Psoas muscle (tissue), 8 donors: ENCODE measurements at places on chromosomes 7 and 10. TPM values are rescaled to one million over a fixed set of nuclear protein-coding genes. Genes with fewer than 3 reads are reported as not detected.

The ASB10 gene
- 29.6 TPM for total RNA-seq

The CCDC6 gene
- 40.1 TPM for total RNA-seq

DNA sequence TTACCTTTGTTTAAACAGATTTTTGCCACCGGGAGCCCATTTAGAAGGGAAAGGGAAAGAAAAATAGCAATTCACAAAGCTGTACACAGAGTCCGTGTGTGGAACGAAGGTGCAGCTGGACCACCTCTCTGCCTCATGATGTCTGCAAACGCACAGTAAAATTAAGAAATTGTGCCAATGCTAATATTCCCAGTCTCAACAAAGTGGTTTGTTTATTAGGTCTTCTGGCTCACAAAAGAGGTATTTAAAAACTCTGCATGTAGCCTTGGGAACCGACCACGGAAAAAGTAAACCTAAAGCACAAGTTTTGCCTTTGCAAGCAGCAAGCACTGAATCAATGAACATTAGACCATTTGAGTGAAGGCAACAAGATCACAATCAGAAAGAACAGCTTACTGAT is 57.7 kb downstream of the CREB3L2 start:
- no peak overlapping the region for H3K27ac ChIP-seq
- no peaks in the 10 kb centered on the region for H3K36me3 ChIP-seq
- H3K27me3 ChIP-seq = no peaks in the 10 kb centered on the region
- no peak overlapping the region for H3K4me3 ChIP-seq
- no peak for DNase-seq
- H3K4me1 ChIP-seq = peaks cover 24% of the 10 kb centered on the region

- no peak for DNase-seq
- no peaks in the 10 kb centered on the region for H3K4me1 ChIP-seq
Observed at GRCh38 chr10:85098835-85099521, 770.6 kb downstream of the CCSER2 start.

DNA sequence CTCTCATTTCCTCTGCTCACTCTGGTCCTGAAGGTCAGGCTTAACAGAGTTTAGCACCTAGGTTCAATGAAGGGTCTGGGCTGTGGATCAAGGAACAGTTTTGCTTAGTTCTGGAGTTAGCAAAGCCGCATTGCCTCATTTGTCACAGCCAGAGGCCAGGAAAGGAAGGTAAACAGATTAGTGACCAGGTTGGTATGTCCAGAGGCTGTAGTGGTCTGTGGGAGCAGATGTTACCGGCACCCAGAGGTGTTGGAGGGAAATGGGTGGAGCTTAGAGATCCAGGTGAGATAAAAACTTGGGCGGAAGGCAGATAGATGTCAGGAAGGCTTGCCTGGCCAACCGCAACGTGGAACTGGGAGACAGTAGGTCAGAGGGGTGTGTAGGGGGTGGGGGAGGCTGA is 36.6 kb upstream of the ZMIZ2 start:
- peaks cover 3% of the 10 kb centered on the region for H3K4me1 ChIP-seq
- DNase-seq = no peak
- no peak overlapping the region for H3K4me3 ChIP-seq

GRCh38 chr10:86732771-86733170 is 23.6 kb upstream of the BMPR1A start:
- no peaks in the 10 kb centered on the region for H3K27me3 ChIP-seq
- DNase-seq = no peak
- peak overlapping the region; percentile 86 for H3K27ac ChIP-seq
- H3K4me3 ChIP-seq = no peak overlapping the region

GRCh38 chr10:70364772-70365091 is 17.7 kb downstream of the LRRC20 start:
- peaks cover 9% of the 10 kb centered on the region for H3K4me1 ChIP-seq
- no peak for DNase-seq
- H3K27me3 ChIP-seq = no peaks in the 10 kb centered on the region
- H3K36me3 ChIP-seq = no peaks in the 10 kb centered on the region
- peak overlapping the region; percentile 42 for H3K27ac ChIP-seq
- H3K4me3 ChIP-seq = no peak overlapping the region

DNA sequence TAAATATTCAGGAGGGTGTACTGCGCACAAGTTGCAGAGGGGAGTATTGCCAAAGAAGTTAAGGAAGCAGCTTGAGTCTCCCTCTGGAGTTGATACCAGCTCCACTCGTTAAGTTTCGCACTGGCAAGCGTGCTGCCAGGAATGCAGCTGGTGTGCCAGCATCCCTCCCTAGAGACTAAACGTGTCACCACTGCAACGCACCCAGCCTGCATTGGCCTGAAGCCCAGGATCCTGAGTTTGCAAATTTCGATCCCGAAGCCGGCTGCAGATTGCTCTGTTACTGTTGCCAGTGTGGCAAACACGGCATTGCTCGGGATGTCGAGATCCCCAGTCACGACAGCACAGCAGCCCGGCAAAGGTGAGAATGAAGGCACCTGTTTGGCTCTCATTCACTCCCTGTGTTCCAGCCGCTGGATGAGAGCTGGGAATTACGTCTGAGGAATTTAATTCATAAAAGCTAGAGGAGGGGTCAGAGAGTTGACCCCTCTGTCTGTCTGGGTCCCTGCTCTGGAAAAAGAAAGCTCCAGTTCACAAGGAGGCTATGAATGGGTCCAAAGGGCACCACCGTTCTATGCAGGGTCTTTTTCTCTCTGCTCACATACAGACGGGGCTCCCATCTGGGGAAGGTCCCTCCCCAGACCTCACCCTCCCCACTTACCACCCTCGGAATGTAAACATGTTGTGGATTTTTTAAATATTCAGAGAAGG is 61.0 kb downstream of the NRP1 start:
- H3K4me3 ChIP-seq = peak overlapping the region; percentile 60
- peak overlapping the region; percentile 88 for H3K27ac ChIP-seq
- no peaks in the 10 kb centered on the region for H3K27me3 ChIP-seq
- DNase-seq = peak; percentile 92

DNA sequence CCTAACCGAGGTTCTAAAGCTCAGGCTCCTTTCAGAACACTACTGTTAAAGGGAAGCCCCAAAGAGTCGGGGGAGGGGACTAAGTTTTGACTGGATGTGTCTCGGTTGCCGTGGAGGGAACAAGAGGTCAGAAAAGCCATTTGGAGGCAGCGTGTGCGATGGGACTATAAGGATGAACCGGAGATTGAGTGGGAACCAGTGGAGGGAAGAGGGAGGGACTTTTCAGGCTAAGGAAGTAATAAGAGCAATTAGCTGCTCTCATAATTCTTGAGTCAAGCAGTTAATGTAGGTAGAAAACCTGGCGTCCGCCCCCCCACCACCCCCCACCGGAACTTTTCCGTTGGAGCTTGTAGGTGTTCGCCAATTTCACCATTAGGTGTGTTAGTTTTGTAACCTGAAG is 491 bp upstream of the AKAP9 start:
- peaks cover 22% of the 10 kb centered on the region for H3K4me1 ChIP-seq
- DNase-seq = peak; percentile 18
- peak overlapping the region; percentile 84 for H3K4me3 ChIP-seq
- no peaks in the 10 kb centered on the region for H3K27me3 ChIP-seq
- H3K36me3 ChIP-seq = no peaks in the 10 kb centered on the region

DNA sequence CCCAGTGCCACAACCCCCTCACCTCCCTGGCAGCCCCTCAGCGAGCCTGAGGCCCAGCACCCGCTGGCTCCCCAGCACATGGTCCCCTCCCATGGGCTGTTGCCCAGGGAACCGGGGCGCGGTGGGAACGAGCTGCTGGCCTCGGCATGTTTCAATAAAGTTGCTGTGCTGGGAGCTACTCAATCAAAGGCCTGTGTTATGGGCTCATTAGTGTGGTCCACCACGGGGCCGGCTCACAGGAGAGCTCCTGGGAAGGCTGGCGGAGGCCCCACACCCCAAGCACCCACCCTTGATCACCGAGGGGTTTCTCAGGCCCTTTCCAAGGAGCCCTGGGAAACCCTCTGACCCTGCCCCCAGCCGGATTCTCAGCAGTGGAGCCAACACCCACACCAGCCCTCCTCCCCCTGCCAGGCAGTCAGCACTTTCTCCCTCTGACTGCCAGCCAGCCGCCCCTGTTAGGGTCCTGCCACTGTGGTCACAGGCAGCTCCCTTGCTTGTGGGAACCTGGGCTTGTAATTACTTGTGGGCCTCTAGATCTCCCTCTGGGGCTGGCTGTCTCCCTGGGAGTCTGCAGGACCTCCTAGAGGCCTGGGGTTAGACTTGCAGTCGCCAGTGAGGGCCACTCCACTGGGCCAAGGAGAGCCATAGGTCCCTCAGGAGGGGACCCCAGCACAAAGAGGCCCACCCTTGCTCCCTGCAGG is 24.8 kb upstream of the TRIM8 start:
- H3K4me3 ChIP-seq = no peak overlapping the region
- peak; percentile 51 for DNase-seq
- peaks cover 69% of the 10 kb centered on the region for H3K4me1 ChIP-seq
- no peaks in the 10 kb centered on the region for H3K36me3 ChIP-seq

- DNase-seq = no peak
- no peaks in the 10 kb centered on the region for H3K36me3 ChIP-seq
- no peaks in the 10 kb centered on the region for H3K27me3 ChIP-seq
- no peak overlapping the region for H3K27ac ChIP-seq
Observed at GRCh38 chr7:2814946-2815874, 28.9 kb downstream of the GNA12 start.

DNA sequence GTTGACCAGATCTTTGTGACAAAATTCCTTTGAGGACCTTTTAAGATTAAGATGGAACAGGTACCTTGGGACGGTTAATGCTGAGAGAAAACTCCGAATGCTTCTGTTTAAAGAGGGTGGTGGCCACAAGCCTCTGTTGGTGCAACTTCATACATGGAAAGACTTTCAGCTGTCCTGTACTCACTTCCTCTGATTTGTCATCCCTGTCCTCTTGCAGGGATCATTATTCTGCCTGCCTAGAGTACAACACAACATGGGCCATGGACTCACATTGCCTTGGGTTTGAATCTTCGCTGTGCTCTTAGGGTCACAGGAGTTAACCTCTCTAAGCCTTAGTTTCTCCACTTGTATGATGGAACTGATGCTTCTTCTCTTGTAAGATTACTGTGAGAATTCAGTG is 75.1 kb downstream of the ENTPD1 start:
- no peaks in the 10 kb centered on the region for H3K27me3 ChIP-seq
- H3K4me1 ChIP-seq = no peaks in the 10 kb centered on the region
- DNase-seq = no peak
- H3K36me3 ChIP-seq = no peaks in the 10 kb centered on the region
- no peak overlapping the region for H3K27ac ChIP-seq
- H3K4me3 ChIP-seq = no peak overlapping the region

- DNase-seq = no peak
- H3K4me1 ChIP-seq = peaks cover 39% of the 10 kb centered on the region
- no peaks in the 10 kb centered on the region for H3K36me3 ChIP-seq
- no peaks in the 10 kb centered on the region for H3K27me3 ChIP-seq
- H3K4me3 ChIP-seq = no peak overlapping the region
Observed at GRCh38 chr10:77606751-77607150, 30.9 kb downstream of the KCNMA1 start.

GRCh38 chr10:80670774-80671173 is 133.1 kb downstream of the SH2D4B start:
- no peak overlapping the region for H3K27ac ChIP-seq
- no peaks in the 10 kb centered on the region for H3K36me3 ChIP-seq
- H3K27me3 ChIP-seq = no peaks in the 10 kb centered on the region
- no peak for DNase-seq

DNA sequence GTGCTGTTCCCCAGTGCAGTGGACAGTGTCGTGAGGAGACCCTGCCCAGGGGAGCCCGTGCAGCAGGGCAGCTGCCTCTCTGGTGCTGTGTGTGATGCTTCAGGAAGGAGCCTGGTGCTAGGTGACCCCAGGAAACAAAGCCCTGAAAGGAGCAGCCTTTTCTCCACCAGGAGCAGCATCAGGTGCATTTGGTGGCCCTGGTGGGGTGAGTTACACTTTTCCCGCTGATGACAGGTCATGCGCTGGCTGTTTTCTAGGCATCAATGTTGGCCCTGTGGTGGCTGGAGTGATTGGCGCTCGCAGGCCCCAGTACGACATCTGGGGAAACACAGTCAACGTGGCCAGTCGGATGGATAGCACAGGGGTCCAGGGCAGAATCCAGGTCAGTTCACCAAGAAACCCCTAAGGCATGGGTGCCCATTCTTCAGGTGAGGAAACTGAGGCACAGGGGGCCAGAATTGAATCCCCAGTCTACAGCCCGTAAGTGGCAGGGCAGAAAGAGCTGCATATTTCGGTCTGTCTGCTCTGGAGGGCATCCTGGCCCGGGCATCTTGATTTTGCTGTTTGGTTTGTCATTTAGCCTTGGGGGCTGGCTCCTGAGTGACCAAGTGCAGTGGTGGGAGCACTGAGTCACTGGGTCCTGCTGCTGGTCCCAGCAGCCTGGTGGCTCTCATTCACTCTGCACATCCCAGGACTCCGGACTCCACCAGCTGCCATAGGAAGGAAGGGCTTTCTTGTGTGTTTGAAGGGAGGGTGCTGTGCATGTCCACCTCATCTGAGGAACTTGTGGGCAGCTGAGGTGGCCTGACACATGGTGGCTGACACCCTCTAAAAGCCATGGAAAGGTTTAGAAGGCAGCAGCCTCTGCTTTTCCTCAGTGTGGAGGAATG is 136.3 kb downstream of the ADCY1 start:
- H3K27ac ChIP-seq = no peak overlapping the region
- no peak overlapping the region for H3K4me3 ChIP-seq
- DNase-seq = no peak
- H3K4me1 ChIP-seq = no peaks in the 10 kb centered on the region
- no peaks in the 10 kb centered on the region for H3K27me3 ChIP-seq
- H3K36me3 ChIP-seq = peaks cover 5% of the 10 kb centered on the region

DNA sequence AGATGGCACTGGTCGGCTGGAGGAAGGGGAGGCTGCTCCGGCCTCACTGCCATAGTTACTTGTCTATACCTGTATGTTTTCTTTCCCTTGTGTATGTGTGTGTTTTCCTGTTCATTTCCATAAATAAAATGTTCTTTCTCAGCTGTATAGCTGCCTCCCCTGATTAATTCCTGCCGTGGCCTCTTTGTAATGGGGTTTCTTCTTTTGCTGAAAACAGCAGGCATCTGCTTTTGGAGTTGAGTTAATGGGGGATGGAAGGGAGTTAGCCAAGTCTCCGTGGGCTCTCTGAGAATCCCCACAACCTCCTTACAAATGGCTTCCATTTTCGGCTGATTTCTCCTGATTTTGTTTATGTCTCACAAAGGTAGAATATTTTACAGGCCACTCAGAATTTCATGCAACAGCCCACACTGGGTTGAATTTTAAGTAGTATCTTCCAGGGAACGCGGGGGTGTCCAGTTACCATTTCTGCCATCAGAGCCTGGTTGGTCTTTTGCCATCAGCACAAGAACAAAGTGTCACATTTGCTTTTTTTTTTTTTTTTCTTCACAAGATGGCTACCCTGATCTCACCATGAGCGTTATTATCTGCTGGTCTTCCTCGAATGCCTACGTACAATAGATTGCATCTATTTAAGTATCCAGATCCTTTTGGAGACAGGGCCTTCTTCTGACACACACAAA is 88.1 kb upstream of the NRP1 start:
- H3K4me1 ChIP-seq = peaks cover 16% of the 10 kb centered on the region
- no peaks in the 10 kb centered on the region for H3K27me3 ChIP-seq
- DNase-seq = no peak
- no peak overlapping the region for H3K4me3 ChIP-seq
- H3K36me3 ChIP-seq = no peaks in the 10 kb centered on the region
- H3K27ac ChIP-seq = no peak overlapping the region

GRCh38 chr10:50604049-50604640 is 19.6 kb downstream of the SGMS1 start:
- H3K27me3 ChIP-seq = no peaks in the 10 kb centered on the region
- peak overlapping the region; percentile 70 for H3K27ac ChIP-seq
- peaks cover 58% of the 10 kb centered on the region for H3K4me1 ChIP-seq
- DNase-seq = no peak
